ENCODE measurements at places on chromosomes 12 and 14.

DNA sequence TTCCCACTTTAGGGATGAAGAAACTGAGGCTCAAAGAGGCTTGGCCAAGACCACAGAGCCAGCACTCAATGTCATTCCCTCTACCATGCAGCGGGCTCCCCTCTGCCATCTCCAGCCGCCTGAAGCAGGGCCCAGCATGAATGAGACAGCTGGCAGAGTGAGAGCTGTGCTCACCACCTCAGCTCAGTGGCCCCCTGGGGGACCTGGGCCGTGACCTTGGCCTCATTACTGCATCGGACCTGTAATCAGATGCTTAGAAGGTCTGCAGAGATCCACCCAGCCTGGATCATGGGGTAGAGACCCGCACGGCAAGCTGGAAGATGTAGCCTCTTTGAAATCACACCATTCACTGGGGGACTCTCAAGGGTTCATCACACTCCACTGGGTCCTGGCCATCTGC lies 22.7 kb upstream of the CORO1C start:
- DNase-seq: no peak

- DNase-seq: no peak
Measured at GRCh38 chr14:65195042-65195719, 92.9 kb upstream of the MAX start.

- no peak for DNase-seq
Measured at GRCh38 chr14:101474563-101475455, 86.5 kb upstream of the DIO3 start.

DNA sequence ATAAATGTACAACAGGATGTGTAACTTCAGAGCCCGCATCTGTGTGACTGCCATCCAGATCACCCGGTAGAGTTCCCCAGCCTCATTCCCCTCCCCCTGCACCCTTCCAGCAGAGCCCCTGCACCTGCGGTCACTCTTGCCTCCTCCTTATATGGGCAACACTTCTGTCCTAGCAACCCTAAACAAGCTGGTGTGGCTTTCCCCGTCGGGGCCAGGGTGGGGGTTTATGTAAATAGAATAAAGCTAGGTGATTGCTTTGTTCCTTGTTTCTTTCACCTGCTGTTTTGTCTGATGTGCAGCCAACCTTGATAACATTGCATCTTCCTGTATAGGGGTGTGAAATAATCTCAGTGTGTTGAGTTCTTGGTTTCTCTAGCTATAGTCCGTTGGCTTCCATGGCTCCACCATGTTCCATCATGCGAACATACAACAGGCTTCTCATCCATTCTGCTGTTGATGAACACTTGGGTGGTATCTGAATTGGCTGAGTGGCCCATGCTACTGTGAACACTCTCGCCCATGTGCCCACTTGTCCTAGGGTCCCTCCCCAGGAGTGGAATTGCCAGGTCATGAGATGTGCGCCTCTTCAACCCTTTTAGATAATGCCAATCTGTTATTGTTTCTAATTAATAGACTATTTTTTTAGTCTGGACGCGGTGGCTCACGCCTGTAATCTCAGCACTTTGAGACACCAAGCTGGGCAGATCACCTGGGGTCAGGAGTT lies 102.2 kb downstream of the KIF26A start:
- no peak for DNase-seq

- DNase-seq: no peak
Measured at GRCh38 chr14:100025111-100025510, 40.1 kb upstream of the EVL start.

DNA sequence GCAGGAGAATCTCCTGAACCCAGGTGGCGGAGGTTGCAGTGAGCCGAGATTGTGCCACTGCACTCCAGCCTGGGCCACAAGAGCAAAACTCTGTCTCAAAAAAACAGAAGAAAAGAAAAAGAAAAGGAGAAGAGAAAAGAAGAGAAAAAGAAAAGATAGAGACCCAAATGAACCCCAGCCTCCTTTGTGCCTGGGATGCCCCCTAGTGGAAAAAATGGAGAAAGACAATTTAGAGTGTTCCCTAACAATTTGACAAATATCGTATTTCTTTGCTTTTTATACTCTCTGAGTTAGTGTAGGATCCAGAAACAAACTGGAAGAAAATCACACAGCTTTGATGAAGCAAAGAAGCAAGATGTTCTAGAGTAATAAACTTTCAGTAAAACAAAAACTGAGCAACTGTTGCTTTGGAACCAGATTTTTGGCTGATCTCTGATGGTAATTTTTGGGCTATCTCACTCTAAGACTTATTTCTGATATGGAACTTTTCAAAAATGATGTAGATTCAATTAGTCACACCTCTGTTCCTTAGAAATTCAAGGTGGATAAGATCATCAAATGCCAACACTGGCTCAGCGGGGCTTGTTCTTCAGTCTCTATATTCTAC lies 18.6 kb upstream of the PRKAB1 start:
- no peak for DNase-seq

- DNase-seq: no peak
Measured at GRCh38 chr14:51096870-51097269, 2.0 kb upstream of the TRIM9 start.

GRCh38 chr14:97074856-97075255 lies 277.7 kb downstream of the VRK1 start:
- no peak for DNase-seq

DNA sequence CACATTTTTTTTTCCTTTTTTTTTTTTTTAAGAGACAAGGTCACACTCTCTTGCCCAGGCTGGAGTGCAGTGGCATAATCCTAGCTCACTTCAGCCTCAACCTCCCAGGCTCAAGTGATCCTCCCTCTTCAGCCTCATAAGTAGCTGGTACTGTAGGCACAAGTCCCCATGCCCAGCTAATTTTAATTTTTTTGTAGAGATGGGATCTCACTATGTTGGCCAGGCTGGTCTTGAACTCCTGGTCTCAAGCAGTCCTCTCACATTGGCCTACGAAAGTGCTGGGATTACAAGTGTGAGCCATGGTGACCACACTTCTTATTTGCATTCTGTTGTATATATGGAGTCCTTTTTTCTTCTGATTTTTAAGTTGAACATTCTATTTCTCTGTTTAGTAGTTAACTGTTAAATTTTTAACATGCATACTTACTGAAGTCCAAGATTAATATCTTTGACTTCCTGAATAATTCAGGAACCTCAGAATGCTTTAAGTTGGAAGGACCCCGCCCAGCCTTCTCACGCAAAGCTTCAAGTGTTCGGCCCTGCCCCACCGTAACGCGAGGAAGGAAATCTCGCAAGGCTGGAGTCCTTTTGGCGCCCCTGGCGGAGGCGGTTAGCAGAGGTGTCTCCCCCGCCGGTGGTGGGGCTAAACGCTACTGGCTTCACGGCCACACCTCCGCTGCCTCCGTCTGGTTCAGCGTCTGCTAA lies 21.6 kb downstream of the SPATS2 start:
- DNase-seq: peak; percentile 47

DNA sequence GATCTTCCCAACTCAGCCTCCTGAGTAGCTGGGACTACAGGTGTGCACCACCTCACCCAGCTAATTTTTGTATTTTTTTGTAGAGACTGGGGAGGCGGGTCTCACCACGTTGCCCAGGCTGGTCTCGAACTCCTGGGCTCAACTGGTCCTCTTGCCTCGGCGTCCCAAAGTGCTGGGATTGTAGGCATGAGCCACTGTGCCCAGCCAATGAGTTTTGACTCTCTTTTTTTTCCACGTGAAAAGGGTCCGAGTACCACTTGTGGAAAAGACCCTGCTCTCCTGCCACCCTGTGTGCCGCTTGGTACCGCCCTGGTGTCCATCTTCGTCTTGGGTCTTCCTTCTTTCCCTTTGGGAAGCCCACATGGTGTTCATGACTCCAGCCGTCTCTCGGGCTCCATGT lies 17.6 kb downstream of the TEDC1 start:
- no peak for DNase-seq

GRCh38 chr12:18700271-18700670 lies 37.5 kb downstream of the PLCZ1 start:
- DNase-seq: no peak

DNA sequence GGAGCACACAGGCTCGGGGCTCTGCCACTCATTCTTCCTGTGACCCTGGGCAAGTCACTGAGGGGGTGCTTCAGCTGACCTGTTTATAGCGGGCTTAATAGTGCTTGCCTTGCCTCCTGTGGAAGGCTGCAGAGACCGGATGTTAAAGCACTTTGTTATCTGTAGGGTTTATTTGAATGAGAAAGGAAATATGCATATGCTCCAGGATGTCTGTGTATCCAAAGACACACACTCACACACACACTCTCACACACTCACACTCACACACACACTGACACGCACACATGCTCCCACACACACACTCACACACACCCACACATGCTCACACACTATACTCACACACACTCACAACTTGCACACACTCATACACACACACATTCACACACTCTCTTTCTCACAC lies 56.1 kb upstream of the DDX11 start:
- no peak for DNase-seq

- no peak for DNase-seq
Measured at GRCh38 chr12:24906141-24906540, 42.8 kb downstream of the BCAT1 start.

- DNase-seq: no peak
Measured at GRCh38 chr14:64919618-64920017, 5.4 kb downstream of the CHURC1 start.

DNA sequence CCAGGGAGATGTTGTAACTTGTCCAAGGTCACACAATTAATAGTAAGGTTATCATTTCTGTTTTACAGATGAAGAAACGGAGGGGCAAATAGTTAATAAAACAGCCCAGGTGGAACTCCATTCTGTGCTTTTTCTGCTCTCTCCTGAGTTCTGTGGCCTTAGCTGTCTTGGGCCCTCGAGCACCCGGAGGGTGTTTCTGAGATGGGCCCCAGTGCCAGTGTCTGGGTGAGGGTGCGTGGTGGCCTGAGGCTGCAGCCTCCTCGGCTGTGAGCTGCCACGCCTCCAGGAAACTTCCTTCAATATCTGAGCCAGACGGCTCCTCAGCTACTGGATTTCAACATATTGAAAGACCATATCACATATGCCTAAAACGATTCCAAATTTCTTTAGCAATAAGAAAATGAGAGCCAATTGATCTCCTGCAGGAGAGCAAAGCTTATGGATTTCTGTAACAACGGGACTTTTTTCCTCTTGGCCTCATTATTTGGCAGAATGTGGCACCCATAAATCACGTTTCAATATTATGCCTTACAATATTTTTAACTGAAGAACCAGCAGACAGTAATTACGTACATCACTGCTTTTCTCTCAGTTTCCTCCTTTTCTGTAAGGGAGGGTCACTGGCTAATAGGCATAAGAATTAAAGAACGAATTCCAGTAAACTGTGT lies 74.8 kb upstream of the DICER1 start:
- no peak for DNase-seq

- DNase-seq: no peak
Measured at GRCh38 chr12:62846491-62846890, 88.5 kb downstream of the PPM1H start.

DNA sequence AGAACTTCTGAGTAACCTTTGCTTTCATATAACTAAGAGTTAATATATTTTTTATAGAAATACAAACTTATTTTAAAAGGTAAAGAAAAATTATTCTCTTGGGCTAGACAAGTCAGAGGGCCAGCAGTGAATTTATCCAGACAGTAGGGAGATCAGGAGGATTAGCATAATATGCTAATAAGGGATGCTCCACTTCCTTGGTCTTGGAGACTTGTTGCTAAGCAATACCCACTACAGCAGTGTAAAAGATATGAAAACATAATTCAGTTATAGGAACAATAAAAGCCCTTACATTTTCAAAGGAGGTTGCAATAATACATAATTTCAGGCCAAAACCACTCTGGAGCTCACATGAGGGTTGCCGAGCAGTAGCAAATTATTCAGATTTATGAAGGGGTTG lies 615.6 kb downstream of the KCNH5 start:
- no peak for DNase-seq

- DNase-seq: no peak
Measured at GRCh38 chr12:76449016-76449415, 100.8 kb upstream of the BBS10 start.

- no peak for DNase-seq
Measured at GRCh38 chr12:42679466-42679865, 89.9 kb upstream of the PRICKLE1 start.

DNA sequence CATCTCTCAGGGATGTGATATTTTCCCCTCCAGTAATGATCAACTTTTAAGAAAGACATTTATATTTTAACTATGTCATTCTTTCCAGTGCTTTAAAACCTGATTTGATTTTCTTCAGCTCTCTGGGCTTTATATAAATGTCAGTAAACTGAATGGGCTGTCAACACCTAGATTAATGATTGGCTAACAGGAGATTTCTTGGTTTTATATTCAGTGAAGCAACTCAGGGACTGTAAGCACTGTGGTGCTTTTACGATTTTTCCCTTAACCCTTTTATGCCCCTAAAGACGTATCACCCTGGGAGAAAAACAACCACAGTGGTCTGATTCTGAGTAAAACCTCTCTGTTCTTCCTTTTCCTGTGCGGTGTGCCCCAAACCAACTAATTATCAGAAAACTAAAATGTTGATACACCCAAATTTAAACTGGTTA lies 38.0 kb downstream of the PTGER2 start:
- no peak for DNase-seq

DNA sequence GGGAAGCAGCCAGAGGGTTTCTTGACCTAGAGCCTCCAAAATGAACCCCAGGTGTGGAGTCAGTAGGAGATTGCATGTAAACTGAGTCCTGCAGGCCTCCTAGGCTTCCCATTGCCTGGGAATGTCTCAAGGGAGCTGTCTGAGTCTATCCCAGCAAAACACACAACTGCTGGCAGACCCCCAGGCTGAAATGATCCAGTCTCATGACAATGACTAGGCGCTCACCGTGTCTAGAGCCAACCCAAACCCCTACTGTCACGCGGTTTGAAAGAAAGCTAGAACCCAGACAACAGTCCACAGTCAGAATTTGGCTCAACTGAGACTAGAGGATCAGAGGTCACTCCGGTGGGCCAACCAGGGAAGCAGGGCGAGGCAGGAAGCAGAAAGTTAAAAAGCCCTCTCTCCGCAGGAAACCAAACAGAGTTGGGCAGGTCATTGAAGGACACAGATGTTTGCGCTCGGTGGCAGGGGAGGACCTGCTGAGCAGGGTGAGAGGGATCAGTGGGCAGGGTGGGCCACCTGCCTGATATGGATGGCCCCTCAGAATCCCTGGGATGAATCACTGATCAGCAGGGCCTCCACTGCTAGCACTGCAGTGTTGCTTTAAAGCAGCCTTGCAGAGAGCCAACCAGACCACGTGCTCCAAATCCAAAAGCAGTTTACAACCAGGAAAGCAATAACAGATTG lies 23.8 kb downstream of the ACTN1 start:
- DNase-seq: no peak

Measured in stimulated activated CD8-positive, alpha-beta memory T cell treated with anti-CD3 and anti-CD28 coated beads, Interleukin-12 subunit alpha, Interleukin-12 subunit beta, amount 100 ng/mL, for 1 hour (primary cell).